ENCODE measurements at places on chromosomes 7 and 10.

- peaks cover 9% of the 10 kb centered on the region for H3K4me1 ChIP-seq
- no peak overlapping the region for H3K27ac ChIP-seq
- no peak overlapping the region for H3K4me3 ChIP-seq
- H3K36me3 ChIP-seq: peaks cover 1% of the 10 kb centered on the region
- DNase-seq: no peak
These were observed 121.3 kb upstream of the ODAD2 start for GRCh38 chr10:28120043-28120749.

GRCh38 chr10:75492173-75492925, 60.9 kb downstream of the LRMDA start:
- H3K4me3 ChIP-seq: no peak overlapping the region
- no peak for DNase-seq
- peaks cover 2% of the 10 kb centered on the region for H3K27me3 ChIP-seq
- H3K27ac ChIP-seq: no peak overlapping the region

- no peak overlapping the region for H3K27ac ChIP-seq
- no peak overlapping the region for H3K4me3 ChIP-seq
- no peaks in the 10 kb centered on the region for H3K36me3 ChIP-seq
- peaks cover 49% of the 10 kb centered on the region for H3K27me3 ChIP-seq
These were observed 72.1 kb downstream of the ARMC3 start for GRCh38 chr10:22999942-23000341.

DNA sequence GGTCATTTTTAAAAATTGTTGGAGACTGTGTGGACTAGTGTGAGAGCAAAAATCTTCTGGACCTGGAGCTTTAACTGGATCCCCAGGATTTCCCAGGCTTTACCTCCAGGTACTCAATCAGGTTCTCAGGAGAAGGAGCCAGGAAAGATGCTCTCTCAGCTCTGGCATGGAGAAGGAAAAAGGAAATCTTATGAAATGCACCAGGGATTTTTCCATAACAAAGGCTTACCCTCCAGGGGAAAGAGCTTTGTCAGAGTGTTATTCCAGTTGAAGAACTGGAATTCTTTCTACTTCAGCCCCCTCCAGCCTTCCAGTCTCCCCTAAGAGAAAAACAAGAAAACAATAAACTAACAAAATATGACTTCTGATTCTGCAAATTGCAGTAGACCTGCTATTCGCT, 436.7 kb upstream of the ANKRD30A start:
- no peak for DNase-seq
- H3K27ac ChIP-seq: no peak overlapping the region
- no peaks in the 10 kb centered on the region for H3K4me1 ChIP-seq
- H3K4me3 ChIP-seq: no peak overlapping the region

- H3K27me3 ChIP-seq: no peaks in the 10 kb centered on the region
- peaks cover 15% of the 10 kb centered on the region for H3K4me1 ChIP-seq
- no peak overlapping the region for H3K27ac ChIP-seq
- no peak for DNase-seq
- H3K4me3 ChIP-seq: no peak overlapping the region
These were observed 78.3 kb downstream of the MMRN2 start for GRCh38 chr10:86878983-86879713.

DNA sequence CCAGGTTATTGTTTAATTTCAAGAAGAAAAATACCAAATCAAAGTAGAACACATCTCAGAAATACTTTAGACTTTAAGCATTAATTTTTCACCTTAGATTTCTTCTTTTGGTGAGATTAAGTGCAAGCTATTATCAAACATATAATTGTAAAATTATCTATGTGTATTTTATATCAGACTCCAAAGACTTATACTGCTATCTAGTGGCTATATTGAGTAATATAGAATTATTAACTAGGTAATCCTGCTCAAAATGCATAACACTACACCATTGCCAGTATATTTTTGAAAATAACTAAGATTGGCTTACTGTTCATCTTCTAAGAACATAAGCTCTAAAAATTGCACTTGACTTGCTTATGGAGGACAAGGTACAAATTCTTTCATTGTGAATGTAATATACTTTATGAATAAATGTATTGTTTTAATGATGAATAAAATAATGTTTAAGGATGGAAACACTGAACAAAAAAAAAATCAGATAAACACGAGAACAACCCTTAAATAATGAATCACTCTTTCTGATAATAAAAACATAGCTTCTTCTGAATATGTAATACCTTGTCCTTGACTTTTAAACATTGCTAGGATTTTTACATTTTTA, 86.7 kb upstream of the GNAI1 start:
- no peaks in the 10 kb centered on the region for H3K4me1 ChIP-seq
- no peaks in the 10 kb centered on the region for H3K36me3 ChIP-seq
- H3K27ac ChIP-seq: no peak overlapping the region
- no peak for DNase-seq
- H3K27me3 ChIP-seq: no peaks in the 10 kb centered on the region

GRCh38 chr10:130041451-130042371, 68.9 kb downstream of the C10orf143 start:
- no peaks in the 10 kb centered on the region for H3K27me3 ChIP-seq
- H3K4me1 ChIP-seq: no peaks in the 10 kb centered on the region
- DNase-seq: no peak
- H3K27ac ChIP-seq: no peak overlapping the region
- no peak overlapping the region for H3K4me3 ChIP-seq

DNA sequence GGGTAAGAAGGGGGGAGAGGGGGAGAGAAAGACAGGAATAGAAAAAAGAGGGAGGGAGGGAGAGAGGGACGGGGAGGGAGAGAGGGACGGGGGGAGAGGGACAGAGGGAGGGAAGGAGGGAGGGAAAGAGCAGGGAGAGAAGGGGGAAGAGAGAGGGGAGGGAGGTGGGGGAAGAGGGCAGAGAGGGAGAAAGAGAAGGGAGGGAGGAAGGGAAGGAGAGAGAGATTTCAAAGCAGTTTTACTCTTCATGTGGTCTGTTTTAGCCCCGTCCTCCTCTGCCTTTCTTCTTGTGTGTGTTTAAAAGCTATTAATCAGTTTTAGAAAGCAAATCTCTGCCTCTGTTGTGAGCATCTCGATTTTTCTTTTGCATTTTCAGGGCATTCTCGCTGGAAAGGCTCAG, 237.0 kb downstream of the WDR37 start:
- peaks cover 28% of the 10 kb centered on the region for H3K27me3 ChIP-seq
- H3K27ac ChIP-seq: no peak overlapping the region
- no peaks in the 10 kb centered on the region for H3K36me3 ChIP-seq
- no peak for DNase-seq
- H3K4me1 ChIP-seq: no peaks in the 10 kb centered on the region

GRCh38 chr7:106569500-106569929, 91.4 kb downstream of the CCDC71L start:
- DNase-seq: no peak
- no peak overlapping the region for H3K27ac ChIP-seq
- H3K36me3 ChIP-seq: peaks cover 3% of the 10 kb centered on the region
- no peak overlapping the region for H3K4me3 ChIP-seq
- H3K4me1 ChIP-seq: peaks cover 7% of the 10 kb centered on the region
- H3K27me3 ChIP-seq: no peaks in the 10 kb centered on the region

GRCh38 chr10:68154211-68154497, 44.9 kb downstream of the MYPN start:
- no peak for DNase-seq
- peaks cover 3% of the 10 kb centered on the region for H3K4me1 ChIP-seq
- H3K27ac ChIP-seq: no peak overlapping the region
- H3K4me3 ChIP-seq: no peak overlapping the region

GRCh38 chr7:105246256-105246655, 142.5 kb downstream of the SRPK2 start:
- H3K4me1 ChIP-seq: no peaks in the 10 kb centered on the region
- no peaks in the 10 kb centered on the region for H3K27me3 ChIP-seq
- H3K36me3 ChIP-seq: peaks cover 4% of the 10 kb centered on the region

- no peaks in the 10 kb centered on the region for H3K4me1 ChIP-seq
- no peak overlapping the region for H3K4me3 ChIP-seq
- no peak for DNase-seq
- no peaks in the 10 kb centered on the region for H3K36me3 ChIP-seq
These were observed 1064.9 kb downstream of the NXPH1 start for GRCh38 chr7:9498303-9498702.
